ENCODE measurements at places on chromosomes 2 and 18.

DNA sequence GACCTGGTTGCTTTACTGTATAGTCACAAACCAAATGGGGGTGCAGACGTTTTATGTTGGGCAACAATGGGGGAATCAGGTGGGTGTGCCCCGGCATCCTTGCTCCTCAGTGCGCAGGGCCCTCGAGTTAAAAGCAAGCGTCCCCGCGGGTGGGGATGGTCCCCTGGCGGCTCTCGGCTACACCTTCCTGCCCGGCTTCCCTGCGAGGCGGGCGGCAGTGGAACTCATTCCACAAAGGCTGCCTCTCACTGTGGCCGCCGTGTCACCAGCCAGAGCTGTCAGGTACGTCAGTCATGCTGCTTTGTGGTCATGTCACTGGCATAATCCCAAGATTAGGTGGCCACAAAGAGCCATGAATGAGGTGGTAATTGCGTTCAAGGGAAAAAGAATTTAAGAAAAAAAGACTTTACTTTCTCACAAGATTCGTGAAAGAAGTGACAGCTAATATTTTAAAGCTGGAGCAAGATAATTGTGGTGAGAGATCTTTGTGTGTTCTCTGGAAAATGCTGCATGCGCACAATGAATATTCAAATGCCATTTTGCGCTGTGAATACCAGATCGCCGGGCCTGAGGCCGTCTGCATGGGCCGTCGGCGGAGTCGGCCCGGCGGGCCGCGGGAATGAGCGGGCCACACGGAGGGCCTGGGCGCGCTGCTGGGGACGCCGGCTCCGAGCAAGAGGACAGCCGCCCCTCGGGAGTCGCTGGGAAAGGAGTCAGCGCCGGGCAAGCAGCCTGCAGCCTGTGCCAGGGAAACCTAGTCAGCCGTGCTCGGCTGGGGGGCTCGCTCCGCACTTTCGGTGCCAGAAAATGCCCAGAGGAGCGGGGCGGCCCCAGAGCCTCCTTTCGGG, 82.3 kb upstream of the LDLRAD4 start:
- DNase-seq = no peak

GRCh38 chr2:61045226-61045625, 20.4 kb upstream of the SANBR start:
- no peak for DNase-seq

DNA sequence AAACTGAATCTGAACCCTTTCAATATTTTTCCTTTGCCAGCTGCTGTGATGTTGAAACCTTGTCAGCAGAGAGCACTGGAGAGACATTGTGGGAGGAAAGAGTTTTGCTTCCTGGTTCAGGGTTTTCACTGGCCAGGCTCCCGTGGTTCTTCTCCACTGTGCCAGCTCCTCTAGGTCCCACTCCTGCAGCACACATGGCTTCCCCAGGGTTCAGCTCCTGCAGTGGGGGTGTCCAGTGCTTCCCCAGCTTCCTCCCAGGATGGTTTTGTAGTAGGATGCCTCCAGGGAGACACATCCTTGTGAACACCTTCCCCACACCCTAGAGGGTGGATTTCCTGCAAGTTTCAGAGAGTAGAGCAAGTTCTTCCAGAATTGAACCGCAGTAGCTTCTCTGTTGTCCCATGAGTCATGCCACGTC, 24.0 kb upstream of the SULT1C3 start:
- DNase-seq = no peak

DNA sequence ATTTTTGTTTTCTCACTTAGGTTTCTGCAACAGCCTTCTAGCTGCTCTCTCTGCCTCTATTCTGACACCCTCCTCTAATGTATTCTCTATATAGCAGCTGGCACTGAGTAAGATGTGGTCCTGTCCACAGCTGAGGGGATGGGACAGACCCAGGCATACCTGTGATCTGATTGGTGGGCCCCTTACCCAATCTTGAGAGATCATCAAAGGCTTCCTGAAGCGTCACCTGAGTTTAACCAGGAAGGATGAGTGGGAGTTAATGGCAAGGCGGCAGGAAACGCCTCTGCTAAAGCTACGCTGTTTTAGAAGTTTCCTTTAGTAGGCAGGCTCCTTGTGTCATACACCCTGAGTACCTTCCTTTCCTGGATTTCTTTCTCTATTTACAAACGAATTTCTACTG, 5.7 kb upstream of the TET3 start:
- DNase-seq = no peak

GRCh38 chr18:44548291-44549221, 132.1 kb upstream of the SETBP1 start:
- no peak for DNase-seq

DNA sequence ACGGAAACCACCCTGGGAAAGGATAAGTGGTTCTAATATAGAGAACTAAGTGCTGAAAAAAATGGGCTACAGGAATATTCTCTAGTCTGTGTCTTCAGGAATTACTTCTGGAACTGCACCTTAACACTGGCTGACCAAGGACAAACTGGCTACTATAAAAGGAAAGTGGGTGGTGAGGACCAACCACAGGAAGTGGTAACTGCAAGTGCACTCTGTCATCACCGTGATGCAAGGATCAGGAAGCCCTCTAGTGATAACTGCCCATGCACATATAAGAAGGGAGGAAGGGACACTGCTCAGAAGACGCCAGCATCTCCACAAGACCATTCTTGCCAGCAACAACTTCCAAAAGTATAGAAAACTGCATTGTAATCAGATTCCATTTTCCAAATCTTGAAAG, 424.4 kb upstream of the RGPD4 start:
- no peak for DNase-seq

GRCh38 chr2:222878301-222878876, 17.6 kb downstream of the ACSL3 start:
- no peak for DNase-seq

DNA sequence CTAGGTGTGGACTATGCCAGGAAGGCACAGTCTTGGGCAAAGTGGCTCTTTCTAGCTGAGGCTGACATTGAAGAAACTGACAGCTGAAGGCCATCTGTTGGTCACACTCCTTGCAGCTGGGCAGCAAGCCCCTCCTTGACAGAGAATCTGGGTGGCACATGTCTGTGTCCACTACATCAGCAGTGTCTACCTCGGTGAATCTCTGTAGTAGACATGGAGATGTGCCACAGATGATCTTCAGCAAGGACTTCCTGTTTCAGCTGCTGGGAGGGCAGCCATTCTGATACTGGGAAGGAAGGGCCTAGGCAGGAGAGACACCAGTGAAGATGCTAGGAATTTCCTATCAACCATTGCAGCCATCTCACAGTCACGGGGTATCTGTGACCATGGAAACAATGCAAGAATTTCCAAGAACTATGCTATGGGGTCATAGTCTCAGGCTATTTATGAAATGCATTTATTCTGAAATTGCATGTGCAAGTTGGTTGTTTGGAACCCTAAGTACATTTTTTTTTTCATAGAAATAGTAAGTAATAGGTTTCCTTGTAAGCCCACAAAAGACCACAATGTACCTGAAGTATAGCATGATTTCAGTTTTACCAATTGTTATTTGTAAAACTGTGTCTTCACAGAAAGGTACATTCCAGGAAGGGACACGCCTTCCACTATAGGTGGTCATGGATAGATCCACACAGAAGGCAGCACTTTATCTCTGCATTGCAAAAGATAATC, 63.8 kb upstream of the DARS1 start:
- DNase-seq = no peak

DNA sequence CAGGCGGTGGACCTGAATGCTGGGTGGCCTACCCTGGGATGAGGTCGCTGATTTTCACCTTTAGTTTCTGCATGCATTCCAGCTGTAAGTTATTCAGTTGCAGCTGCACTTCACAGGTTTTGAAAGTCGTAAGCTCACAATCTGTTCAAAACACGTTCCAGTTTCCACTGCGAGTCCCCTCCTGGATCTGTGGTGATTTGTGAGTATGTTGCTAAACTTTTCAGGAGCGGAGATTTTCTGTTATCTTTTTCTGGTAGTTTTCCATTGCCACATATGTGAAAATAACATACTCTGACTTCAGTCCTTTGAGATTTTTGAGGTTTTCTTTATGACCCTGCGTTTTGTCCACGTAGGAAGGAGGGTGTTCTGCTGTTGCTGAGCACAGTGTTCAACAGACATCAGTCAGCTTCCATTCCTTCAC, 102.1 kb downstream of the SNTG2 start:
- DNase-seq = no peak

- DNase-seq = no peak
Measured at GRCh38 chr18:12449051-12449785, 41.5 kb downstream of the PRELID3A start.

- DNase-seq = peak; percentile 42
Measured at GRCh38 chr2:128390991-128391630, 72.4 kb upstream of the HS6ST1 start.

DNA sequence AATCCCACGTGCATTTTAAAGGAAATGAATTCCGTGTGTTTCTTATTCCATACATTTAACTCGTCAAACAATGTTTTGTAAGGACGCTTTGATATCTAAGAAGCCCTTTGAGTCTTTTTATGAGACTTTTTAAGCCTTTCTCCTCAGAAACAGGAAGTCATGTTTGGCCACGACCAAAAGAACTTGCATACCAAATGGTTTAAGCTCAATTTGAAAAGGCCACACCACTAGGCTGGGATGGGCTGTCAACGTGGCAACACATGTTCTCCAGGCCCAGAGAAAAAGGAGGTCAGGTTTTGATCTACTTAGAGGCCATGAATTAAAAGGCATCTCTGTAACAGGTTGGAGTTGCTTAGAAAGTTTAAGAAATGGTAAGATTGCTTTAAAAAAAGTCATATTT, 441.8 kb downstream of the CMPK2 start:
- DNase-seq = no peak

- no peak for DNase-seq
Measured at GRCh38 chr2:29335396-29335795, 220.2 kb downstream of the CLIP4 start.

DNA sequence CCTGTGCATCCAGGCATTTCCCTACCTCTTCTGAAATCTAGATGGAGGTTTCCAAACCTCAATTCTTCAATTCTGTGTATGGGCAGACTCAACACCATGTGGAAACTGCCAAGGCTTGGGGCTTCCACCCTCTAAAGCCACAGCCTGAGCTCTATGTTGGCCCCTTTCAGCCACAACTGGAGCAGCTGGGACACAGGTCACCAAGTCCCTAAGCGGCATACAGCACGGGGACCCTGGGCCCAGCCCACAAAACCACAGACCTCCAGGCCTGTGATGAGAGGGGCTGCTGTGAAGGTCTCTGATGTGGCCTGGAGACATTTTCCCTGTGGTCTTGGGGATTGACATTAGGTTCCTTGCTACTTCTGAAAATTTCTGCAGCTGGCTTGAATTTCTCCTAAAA, 255.4 kb downstream of the TDRD15 start:
- DNase-seq = no peak

GRCh38 chr18:58525517-58525916, 103.4 kb downstream of the ALPK2 start:
- DNase-seq = no peak

GRCh38 chr2:20662308-20662937, 4.5 kb upstream of the GDF7 start:
- DNase-seq = peak; percentile 45

GRCh38 chr2:189177251-189177840, 2.2 kb downstream of the COL5A2 start:
- DNase-seq = no peak

GRCh38 chr2:218806346-218806978, 24.5 kb downstream of the CYP27A1 start:
- DNase-seq = peak; percentile 94

GRCh38 chr2:137117385-137117784, 352.0 kb downstream of the THSD7B start:
- no peak for DNase-seq

DNA sequence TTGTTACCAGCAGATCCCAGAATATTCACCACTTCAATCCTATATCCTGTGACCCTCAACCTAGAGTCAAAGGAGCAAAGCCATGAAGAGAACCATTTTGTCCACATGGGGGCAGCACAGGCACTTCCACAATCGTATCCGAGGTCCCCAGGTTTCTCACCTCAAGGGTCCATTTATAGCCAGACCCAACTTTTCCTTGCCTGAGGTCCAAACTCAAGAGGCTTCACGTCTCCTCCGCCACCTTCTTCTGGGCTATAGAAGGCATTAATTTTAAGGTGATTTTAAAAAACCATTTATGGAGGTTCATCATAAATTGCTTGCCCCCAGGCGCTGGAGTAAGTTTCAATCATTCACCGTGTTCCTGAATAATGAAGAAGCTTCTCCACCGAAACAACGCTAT, 111.6 kb upstream of the NABP1 start:
- no peak for DNase-seq

DNA sequence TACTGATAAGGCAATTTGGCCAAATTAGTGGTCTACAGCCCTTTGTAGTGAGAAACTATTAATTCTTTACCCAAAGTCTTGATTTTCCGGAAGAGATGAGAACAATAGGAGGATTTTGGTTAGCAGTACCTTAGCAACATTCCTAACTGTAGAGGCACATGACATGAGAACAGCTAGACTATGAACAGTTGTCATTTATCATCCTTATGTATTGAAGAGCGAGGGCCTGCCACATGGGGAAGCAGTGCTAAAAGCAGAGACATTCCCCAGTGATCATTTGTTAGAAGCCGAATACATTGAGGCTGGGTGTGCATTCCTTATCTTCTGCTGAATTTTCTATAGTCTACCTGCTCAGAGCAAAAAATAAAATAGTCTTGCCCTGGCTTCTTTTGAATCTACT, 65.2 kb downstream of the RBBP8 start:
- no peak for DNase-seq

DNA sequence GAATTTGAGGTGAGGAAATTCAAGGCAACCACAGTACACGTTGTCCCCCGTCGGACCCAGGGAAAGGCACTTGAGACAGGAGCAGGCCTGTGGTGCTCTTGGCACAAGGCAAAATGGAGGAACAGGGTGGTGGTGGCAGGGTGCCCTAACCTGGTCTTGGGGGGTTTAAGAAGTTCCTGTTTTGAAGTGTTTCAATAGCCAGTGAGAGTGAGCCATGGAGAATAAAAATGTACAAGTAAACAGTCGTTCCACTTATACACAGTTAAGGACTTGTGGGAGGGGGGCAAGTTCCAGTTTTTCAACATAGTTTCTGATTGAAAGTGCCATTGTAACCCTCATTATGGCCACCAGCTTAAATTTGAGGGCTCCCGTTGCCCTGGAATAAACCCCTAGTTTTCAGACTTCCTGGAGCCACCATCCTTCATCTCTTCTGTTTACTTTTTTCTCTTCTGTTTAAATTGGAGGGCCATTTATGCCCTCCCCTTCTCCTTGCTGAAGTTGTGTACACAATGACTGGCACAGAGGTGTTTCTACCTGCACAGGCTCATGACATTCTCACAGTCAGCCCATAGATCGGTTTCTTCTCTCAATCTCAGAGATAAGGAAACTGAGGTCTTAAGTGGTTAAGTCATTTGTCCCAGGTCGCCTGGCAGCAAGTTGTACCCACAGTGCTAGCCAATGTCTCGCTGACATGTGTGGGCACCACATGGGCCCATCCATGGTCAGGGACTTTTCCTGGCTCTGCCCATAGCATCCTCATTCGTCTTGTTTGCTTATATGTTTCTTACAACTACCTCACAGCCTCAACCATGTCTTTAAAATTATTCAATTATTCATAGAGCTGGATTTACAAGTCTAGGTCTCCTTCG, 66.0 kb upstream of the ST3GAL5 start:
- DNase-seq = no peak

GRCh38 chr2:64972426-64972825, 16.8 kb upstream of the SLC1A4 start:
- no peak for DNase-seq

- peak; percentile 38 for DNase-seq
Measured at GRCh38 chr2:1660656-1661640, 83.4 kb downstream of the PXDN start.
